Skin of body (tissue), 3 donors: ENCODE measurements at places on chromosomes 12 and 14. TPM values are rescaled to one million over a fixed set of nuclear protein-coding genes. Genes with fewer than 3 reads are reported as not detected.

Gene LMO3
- 8.9 TPM for total RNA-seq

Gene TDRD9
- total RNA-seq: 0.39 TPM

Gene ALG10
- 14.1 TPM for total RNA-seq

Gene BEGAIN
- total RNA-seq: 1.4 TPM
